ENCODE measurements at places on chromosomes 11 and 22.

DNA sequence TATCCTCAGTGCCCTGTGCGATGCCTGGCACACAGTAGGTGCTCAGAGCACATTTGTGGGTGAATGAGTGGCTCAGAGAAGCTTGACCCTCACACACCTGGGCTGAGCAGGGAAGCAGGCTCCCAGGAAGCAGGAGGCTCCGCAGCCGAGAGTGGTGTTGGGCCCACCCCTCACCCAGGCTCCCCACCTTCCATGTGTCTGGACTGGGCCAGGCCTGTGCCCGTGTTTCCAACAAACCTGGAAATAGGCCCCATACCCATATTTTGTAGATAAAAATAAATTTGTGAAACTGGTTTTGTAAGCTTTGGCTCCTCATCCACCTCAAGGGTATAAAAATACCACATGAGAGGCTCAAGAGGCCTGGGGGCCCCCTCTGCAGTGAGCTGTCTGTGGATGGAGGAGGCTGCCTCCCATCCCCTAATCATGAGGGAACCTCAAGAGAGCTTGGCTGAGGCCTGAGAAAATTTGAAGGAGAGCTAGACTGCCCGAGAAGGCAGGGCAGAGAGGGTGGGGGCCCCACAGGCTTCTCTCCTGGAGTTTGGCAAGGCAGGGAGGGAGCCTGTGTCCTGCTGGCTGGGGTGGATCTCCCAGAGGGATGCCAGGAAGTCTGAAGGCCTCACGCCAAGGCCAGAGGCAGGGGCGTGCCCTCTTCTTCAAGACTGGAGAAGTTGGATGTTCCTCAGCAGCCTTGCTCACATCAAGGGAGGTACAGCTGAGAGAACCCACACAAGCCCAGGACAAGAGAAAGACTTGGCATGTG lies 147.0 kb upstream of the NECTIN1 start:
- no peak for DNase-seq

GRCh38 chr22:26354707-26355106 lies 74.4 kb upstream of the ASPHD2 start:
- DNase-seq, result no peak

- no peak for DNase-seq
Measured at GRCh38 chr11:119115484-119116234, 5.7 kb upstream of the HINFP start.

DNA sequence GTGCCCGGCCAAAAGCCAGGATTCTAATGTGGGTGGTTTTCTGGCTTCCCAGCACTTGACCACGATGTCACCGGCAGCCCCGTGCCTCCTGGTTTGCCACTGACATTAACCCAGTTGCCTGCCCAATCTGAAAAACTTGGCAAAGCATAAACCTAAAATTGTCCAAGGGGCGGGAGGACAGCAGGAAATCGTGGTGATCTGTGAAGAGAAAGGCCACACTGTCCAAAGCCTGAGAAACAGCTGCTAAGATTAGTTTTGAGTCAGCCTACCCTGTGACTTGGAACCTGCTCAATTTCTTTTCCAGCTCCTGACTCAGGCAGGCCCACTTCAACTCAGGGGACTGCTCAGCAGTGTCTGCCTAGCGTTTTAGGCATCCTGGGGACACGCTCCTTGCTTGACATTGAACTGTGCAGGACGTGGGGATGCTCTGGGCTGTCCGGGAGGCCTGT lies 8.2 kb upstream of the F2 start:
- no peak for DNase-seq

DNA sequence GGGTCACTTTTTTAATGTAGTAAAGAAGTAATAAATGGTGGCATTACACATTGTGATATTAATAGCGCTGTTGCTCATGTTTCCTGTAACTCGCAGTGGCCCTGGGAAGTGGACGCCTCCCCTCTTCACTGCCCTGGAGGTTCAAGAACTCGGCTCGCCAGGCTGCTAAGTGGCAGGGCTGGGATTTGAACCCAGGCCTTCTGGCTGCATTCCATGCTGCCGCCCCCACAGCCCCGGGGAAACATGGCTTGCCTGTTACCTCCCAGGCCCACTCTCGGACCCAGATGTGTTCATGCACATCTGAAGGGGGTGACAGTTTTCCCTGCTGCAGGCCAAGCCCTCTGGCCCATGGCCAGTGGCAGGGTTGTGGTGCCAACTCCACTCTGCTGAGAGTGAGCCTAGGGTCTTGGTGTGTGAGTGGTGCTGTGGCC lies 25.0 kb upstream of the MGAT3 start:
- DNase-seq, result no peak

DNA sequence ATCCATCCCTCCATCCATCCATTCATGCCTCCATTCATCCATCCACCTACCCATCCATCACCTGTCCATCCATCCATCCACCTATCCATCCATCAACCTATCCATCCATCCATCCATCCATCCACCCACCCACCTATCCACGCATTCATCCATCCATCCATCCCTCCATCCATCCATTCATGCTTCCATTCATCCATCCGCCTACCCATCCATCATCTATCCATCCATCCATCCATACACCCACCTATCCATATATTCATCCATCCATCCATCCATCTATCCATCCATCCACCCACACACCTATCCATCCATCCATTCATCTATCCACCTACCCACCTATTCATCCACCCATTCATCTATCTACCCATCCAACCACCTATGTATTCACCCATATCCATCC lies 13.8 kb downstream of the PARVG start:
- DNase-seq, result no peak

DNA sequence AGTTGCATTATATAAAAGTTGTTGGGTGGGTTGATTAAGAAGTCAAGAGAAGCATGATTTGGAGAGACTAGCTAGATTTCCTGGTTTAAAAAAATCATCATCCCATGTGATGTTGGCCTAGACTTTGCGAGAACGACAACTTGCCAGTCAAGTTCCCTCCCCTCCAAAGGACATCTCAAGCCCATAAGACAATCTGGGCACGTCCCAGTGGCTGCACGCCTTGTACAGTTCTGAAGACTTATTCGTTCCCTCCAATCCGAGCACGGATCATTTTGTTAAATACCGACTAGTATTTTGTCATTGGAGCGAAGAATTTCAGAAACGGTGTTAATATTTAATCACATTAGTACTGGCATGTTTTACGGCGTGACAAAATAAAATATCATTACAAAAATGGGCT lies 8.0 kb downstream of the MN1 start:
- no peak for DNase-seq

- DNase-seq, result no peak
Measured at GRCh38 chr11:101346591-101346990, 217.0 kb upstream of the PGR start.

GRCh38 chr11:70641369-70641768 lies 243.0 kb downstream of the CTTN start:
- no peak for DNase-seq

DNA sequence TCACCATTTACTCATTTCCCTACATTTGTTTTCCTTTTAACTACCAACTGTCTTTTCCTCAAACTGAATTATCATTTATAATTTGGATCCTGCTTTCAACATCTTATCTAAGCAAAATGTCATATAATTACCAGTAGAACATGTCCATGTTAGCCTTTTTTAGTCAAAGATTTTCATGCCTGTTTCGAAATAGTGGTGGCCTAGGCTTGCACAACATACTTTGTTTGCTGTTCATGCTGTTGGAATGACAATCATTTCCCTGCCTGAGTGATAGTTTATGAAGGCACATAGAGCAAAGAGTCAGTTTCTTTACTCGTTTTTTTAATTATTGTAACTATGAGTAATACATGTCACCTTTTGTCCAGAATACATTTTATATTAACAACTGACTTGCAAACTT lies 144.3 kb upstream of the ANO3 start:
- no peak for DNase-seq

DNA sequence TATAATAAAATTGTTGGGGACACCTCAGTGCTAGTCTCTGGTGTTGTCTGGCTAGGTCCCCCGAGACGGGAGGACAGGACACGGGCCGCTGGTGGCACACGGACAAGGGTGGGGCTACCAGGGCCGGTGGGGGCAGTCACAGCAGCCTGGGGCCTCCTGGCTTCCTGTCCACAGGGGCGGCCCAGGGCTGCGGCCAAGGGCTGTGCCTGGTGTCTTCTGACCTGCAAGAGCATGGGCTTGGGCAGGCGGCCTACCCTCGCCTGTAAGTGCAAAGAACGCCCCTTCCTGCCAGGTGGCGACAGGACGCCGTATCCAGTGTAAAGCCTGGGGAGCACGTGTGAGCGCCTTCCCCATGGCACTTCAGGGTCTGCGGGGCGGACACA lies 3.6 kb downstream of the LRFN4 start:
- DNase-seq, result no peak
